ENCODE measurements at places on chromosomes 7 and 10.

DNA sequence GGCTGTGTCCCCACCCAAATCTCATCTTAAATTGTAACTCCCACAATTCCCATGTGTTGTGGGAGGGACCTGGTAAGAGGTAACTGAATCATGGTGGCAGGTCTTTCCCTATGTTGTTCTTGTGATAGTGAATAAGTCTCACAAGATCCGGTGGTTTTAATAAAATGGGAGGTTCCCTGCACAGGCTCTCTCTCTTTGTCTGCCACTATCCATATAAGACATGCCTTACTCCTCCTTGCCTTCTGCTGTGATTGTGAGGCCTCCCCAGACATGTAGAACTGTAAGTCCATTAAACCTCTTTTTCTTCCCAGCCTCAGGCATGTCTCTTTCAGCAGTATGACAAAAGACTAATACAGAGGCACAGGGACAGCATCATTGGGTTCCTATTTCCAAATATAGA, 381.2 kb downstream of the SFMBT2 start:
- DNase-seq, result no peak

DNA sequence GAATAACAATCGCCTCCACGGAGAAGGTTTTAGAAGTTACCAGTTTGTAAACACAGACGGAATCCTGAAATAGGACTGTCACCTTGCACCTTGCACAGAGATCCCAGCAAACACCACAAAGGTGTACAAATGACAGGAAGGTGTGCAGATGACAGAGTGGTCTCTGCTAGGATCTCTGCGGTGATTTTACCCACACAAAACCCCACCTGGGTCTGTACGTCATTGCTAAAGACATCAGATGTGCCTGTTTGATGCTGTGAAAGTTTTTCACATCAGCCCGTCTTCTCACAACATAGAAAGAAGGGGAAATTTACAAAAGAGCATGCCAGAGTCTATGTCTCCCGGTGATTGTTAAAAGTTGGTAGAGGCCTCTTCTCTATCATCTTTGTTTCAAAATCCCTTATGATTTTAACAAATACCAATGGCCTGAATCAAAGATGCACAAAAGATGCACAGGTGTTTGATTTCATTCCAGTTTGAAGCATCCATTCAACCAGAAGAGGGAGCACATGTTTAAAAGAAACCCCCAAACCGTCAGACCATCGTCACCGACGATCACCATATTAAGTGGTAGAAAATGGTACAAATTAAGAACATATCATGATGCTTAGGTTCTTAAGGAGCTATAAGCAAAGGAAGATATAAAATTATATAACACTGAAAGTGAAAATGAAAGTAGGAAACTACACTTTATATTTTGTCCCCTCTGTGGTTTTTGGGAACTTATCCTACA, 576.5 kb downstream of the PTPRN2 start:
- DNase-seq, result no peak

DNA sequence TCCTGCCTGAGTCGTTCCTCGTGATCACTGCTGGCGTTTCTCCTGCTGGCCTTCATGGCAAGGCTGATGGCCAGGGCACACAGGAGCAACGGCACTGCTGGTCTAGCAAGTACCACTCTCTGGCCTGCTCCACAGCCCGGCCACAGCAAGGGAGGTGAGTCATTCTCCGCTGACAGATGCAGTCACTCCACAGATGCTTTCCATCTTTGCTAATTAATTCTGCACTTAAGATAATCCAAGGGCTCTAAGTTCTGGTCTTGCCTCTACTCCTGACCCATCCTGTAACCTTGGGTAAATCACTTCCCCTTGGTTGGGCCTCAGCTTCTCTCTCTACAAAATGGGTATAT, 244.4 kb downstream of the RPS24 start:
- no peak for DNase-seq

DNA sequence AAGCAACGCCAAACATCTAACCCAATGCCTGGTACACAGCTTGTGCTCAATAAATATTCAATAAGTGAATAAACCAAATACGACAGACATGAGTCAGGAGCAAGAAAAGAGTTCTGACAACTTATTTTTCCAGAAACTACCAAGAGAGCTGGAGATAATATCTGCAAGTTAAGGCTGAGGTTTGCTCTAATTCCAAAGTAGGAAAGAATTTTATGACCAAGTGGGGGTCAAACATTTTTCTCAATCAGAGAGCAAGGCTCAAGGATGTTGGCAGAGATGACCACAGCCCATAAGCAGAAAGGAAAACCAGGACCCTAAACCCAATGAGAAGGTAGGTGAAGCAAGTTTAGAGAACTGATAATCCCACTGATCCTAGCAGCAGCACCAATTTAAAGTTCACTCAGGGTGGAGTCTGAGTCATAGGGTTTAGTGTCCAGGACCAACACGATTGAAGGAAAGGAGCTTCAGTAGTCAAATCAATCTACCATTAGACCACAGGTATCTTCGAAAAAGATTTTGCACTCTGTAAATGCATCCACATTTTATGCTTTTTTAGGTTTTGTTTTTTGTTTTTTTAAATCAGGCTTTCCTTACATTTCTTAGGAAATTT, 49.3 kb upstream of the KCNIP2 start:
- no peak for DNase-seq

- no peak for DNase-seq
Measured at GRCh38 chr7:156578978-156579430, 61.6 kb upstream of the RNF32 start.

DNA sequence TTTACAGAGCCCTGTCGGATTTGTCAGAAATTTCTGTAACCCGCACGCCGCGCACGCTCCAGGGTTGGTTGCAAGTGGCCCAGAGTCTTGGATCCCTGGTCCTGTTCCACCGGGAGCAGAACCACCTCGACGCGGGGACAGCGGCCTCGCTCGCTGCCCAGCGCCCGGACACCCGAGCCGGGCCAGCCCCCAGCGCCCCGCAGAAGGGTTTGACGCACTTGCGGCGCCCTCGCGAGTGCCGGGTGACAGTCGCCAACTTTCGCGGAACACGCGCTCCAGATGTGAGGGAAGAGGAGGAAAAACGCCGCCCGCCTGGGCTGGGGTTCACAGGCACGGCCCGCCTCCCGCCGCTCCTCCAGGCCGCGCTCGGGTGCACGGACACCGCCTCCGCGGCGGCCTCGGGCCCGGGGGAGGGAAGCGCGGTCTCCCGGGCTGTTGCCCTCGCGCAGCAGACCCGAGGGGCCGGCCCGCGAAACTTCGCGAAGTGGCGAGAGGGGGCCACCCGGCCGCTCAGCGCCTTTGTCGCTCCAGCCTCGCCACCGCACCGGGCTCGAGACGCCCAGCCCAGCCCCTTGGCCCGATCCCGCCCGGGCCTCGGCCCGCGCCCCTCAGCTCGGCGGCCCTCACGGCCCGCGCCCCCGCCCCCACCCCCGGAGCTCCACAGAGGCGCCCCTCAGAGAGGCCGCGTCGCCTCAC, 514 bp downstream of the RNF216 start:
- DNase-seq, result peak; percentile 2

DNA sequence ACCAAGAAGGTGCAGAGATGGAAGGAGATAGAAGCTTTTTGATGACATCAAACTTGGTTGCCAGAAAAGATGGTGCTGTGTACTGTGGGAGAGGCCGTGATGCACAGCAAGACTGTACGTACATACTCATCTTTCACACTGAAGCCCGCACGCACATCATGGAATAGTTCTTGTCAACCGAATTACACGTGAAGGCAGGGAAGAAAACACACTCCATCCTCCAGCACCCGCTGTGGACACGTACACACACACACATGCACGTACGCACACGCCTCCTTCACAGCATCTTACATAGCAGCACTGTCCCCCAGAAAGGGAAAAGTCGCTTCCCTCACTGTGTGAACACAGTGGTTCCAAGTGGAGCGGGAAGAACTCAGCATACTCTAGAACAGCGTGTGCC, 54.5 kb upstream of the DDC start:
- DNase-seq, result no peak

All from neural crest cell (in vitro differentiated cells).